ENCODE measurements at places on chromosomes 13 and 19.

DNA sequence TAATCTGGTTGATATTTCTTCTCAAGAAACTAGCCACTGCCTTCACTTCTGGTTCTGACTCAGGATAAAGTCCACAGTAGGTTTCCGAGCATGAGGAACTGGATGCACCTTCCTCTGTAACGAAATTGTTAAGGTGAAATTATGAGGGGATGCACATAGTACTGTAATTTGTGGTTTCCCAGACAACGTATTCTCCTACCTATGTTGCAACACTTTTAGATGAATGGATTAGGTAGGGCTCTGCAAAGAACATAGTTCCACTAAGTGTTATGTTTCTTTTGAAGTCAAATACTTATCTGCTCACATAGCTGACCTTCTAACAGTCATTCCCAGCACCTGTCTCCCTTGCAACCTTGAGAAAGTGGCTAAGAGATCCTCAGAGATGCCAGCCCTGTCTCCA is 5.7 kb upstream of the ZC3H13 start:
- no peak for DNase-seq

- no peak for DNase-seq
These were observed 156.1 kb downstream of the IRS2 start for GRCh38 chr13:109630271-109630670.

DNA sequence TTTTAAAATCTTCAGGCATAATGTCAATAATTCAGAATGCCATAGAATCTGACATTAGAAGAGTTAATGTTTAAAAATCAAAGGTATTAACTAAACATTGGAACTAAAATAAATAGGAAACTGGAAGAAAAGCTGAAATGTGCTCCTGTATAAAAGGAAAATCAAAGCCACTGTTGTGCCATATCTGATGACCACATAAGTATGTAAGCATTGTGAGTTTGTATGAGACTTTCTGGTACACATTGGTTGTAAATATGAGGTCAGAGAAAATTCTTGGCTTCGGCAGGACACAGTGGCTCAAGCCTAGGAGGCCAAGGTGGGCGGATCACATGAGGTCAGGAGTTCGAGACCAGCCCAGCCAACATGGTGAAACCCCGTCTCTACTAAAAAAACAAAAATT is 48.3 kb upstream of the INTS6 start:
- DNase-seq = no peak

DNA sequence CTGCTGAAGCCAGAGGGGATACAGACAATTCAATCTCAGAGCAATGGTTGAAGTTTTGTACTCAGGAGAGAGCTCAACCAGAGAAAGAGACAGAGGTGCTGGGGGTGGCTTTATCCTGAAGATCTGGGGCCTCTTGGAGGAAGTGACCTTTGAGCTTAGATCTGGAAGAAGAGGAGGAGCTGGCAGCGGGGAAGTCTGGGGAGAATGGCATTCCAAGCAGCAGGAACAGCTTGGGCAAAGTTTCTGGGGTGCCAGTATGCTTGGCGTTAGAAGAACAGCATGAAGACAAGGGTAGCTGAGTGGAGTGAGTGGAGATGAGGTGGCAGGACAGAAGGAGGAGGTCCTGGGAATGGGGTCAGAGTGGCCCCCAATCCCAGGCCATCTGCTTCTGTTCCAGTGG is 11.3 kb downstream of the MAST3 start:
- DNase-seq = no peak

DNA sequence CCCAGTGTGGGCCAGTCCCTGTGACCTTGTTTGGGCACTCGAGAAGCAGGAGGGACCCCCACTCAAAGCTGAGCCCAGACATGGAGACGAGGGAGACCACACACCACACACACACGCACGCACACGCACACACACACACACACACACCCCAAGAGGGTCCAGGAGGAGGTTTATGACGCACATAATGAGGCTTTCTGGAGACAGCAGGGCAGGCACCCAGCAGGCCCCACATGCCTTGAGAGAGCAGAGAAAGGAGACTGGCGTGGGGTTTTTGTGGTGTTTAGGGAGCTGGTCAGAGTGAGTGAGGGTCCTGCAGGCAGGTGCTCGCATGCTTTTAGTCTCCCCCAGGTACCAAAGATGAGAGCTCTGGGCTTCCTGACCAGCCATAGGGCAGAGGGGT is 42.4 kb downstream of the GPR12 start:
- no peak for DNase-seq

DNA sequence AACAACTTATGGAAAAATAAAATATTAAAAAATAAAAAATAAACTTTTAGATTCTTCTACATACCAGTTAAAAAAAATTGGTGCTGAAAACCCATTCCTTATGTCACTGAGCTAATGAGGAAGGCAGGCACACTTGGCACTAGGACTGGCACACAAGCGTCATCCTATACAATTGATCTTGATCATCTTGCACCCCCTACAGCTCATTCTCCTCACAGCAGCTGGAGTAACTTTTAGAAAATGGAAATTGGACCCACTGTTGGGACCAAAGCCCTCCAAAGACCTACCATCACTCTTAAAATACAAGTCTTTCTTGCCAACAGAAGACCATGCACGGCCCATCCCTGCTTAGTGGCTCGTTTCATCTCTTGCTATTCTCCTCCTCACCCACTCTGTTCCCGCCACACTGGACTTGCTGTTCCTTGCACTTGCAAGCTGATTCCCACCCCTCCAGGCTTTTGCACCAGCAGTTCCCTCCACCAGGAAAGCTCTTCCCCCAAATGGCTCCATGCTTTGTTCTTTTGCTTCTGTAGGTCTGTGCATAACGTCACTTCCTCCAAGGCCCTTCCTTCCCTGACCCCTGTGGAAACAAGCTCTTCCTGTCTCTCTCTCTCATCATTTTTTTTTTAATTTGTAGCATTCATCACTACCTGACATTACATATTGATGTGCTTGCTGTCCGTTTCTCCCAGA is 11.6 kb downstream of the CTU1 start:
- no peak for DNase-seq

GRCh38 chr13:65125236-65125635 is 2104.9 kb downstream of the PCDH9 start:
- DNase-seq = no peak

GRCh38 chr19:21707065-21707464 is 60.3 kb downstream of the ZNF100 start:
- DNase-seq = no peak

DNA sequence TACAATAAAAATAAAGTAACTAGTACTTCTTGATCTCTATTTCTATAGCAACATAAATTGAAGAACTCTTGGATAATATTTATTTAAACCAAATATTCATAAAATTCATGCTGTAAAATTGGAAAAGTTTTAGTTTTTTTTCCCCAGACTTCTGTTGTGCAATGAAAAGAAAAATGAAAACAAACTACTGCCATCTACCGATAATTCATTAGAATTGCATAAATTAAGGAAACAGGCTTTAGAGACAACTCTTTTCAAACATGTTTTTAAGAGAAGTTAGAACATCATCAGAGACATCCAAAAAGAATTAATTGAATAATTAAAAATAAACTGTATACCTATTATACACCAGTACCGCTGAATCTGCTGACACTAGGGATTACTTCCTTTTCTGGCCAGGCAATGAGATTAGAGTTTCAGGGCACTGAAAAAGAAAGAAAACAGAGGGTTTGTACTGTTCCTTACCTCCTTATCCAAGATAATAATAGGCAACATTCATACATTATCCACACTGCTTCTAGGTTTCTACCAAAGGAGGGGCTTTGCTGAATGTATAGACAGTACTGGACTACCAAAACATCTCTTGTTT is 4.9 kb downstream of the CCDC122 start:
- peak; percentile 6 for DNase-seq

- no peak for DNase-seq
These were observed 440.9 kb upstream of the KLF12 start for GRCh38 chr13:74574964-74575728.

DNA sequence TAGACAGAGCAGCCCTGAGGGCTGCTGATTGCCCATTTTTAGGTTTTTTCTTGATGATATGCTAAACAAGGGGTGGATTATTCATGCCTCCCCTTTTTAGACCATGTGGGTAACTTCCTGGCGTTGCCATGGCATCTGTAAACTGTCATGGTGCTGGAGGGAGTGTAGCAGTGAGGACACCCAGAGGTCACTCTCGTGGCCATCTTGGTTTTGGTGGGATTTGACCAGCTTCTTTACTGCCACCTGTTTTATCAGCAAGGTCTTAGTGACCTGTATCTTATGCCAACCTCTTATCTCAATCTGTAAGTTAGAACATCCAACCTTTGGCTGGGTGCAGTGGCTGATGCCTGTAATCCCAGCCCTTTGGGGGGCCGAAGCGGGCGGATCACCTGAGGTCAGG is 148.0 kb downstream of the PTPRS start:
- DNase-seq = no peak

GRCh38 chr13:59094181-59094580 is 1069.5 kb downstream of the DIAPH3 start:
- no peak for DNase-seq

DNA sequence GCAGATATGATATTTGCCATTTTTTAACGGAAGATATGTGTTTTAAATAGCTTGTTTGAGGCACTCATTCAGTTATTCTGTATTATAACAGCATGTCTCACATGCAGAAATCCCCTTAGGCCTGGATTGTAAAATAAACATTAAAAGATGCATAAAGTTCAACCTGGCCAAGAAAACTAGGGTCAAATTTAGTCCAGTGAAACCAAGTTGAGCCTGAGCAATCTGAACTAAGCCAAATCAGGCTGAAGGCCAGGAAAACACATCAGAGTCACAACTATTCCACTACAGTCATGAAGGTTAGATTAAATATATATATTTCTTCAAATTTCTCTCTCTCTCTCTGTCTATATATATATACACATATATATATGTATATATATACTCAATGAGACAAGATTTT is 504.8 kb downstream of the SLITRK1 start:
- no peak for DNase-seq

GRCh38 chr13:23867027-23867491 is 22.1 kb downstream of the MIPEP start:
- peak; percentile 24 for DNase-seq

- no peak for DNase-seq
These were observed 31.8 kb downstream of the LCP1 start for GRCh38 chr13:46150134-46150693.

GRCh38 chr19:38466050-38466449 is 32.6 kb downstream of the RYR1 start:
- no peak for DNase-seq

GRCh38 chr19:47716270-47716937 is 3.2 kb downstream of the EHD2 start:
- no peak for DNase-seq

GRCh38 chr13:93472814-93473296 is 246.2 kb downstream of the GPC6 start:
- no peak for DNase-seq

DNA sequence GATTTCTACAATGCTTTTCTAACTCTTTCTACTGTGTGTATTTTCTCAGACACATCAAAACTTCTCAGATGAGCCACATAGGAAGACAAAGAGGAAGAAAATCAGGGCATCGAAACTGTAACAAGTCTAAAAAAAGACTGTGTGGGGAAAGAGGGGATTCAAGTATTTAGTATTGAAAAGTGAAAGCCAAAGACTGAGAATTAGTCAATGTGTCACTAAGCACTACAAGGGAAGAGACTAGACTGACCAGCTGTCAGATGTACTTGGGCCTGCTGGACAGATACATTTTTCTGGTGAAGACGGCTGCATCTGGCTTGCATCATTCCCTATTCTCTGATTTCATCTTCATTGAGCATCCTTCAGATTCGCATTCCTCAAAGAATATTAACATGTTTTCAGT is 25.4 kb downstream of the COMMD6 start:
- DNase-seq = no peak

DNA sequence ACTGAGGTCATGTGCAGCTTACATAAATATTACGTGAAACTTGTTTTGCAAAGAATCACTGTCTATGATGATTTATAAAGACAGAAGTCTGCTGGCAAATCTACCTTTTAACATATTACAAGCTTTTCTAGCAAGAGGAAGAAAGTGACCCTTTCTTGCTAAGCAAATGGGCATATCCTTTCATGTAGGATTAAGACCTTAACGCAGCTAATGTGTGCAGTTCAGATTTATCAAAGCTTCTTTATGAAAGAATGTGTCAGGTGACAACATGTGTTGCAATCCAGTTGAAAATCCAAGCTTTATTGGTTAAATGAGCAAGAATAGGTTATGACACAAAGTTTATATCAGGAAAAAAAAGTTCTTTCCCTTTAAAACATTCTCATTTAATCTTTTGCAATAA is 115.6 kb upstream of the NBEA start:
- DNase-seq = no peak

DNA sequence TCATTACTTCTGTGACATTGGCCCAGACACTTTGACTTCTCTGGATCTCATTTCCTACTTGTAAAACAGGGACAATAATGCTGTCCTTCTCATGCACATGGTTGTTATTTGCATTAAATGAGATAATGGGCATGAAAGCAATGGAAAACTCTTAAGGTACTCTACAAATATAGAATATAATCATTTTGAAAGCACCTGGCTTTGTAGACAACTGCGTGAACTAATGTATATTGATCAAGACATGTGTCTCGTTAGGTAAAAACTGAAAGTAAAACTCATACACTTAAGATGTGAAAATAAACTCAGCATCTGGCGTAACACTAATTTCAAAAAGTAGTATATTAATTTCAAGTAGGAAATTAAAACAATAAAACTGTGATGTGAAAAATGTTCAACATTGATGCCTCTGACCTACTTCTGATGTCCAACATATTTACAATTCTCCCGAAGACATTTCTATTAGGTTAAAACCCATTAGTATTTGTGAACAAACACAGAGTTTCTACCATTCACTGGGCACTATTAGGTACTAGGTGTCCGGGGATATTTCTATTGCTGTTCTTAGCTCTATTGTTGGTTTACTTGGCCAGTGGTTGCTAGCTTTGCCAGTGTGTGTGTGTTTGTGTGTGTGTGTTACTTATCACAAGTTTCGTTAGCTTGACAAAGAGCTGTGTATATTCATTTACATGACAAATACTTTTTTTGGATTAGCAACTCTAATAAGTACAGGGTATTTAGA is 220.5 kb downstream of the KCNRG start:
- DNase-seq = no peak

DNA sequence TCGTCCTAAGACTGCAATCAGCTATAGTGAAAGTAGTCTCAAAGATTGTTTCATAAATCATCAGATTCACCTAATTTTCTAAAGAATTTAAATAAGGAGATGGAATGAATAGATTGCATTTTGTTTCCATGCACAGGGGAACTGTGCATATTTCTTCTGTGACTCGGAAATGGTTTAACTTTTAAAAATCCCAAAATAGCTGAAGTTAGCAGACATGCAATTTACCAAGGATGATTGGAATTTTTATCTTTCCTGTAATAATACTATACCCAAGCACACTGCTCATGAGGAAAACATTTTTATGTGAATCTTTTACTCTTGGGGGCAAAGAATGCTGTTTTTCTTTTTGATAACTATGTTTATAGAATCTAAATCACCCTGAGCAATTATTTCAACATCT is 15.0 kb upstream of the LMO7 start:
- no peak for DNase-seq
